ENCODE measurements at places on chromosomes 7 and 10.

DNA sequence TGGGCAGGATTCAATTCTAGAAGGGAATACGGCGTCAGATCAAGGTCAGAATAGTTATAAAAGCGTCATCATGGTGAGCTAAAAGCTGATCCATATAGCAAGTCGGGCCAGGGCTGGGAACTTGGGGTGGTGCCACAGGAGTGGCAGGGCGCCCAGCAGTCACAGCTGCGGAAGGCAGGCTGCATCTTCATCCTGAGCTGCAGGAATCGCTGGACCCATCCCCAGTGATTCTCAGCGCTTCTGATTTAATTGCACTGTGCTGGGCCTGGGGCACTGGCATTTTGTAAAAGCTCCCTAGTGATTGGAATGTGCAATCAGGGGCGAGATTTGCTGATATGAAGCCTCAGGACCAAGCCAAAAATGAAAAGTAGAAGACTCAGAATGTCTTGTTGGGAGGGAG lies 135.3 kb downstream of the CTTNBP2 start:
- no peaks in the 10 kb centered on the region for H3K27me3 ChIP-seq
- no peak overlapping the region for H3K4me3 ChIP-seq
- H3K27ac ChIP-seq: no peak overlapping the region
- no peak for DNase-seq
- no peaks in the 10 kb centered on the region for H3K36me3 ChIP-seq

DNA sequence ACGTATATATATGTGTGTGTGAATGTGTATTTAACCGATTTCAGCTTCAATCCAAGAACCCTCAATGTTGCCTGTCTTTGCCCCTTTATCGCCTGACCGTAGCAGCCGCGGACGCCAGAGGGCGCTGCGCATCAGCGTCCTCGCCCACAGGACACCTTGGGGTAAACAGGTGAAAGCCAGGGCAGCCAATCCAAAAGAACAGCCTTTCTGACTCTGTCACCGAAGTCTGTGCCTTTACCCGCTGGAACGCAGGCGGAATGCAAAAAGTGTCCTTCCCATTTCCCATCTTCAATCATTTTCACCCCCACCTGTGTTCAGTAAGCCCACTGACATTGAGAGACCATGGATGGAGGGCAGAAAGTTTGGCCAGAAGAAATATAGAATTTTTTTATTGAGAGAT lies 3.6 kb downstream of the NXPH1 start:
- no peak for DNase-seq
- H3K27me3 ChIP-seq: peaks cover 2% of the 10 kb centered on the region
- H3K36me3 ChIP-seq: no peaks in the 10 kb centered on the region
- H3K4me1 ChIP-seq: no peaks in the 10 kb centered on the region

DNA sequence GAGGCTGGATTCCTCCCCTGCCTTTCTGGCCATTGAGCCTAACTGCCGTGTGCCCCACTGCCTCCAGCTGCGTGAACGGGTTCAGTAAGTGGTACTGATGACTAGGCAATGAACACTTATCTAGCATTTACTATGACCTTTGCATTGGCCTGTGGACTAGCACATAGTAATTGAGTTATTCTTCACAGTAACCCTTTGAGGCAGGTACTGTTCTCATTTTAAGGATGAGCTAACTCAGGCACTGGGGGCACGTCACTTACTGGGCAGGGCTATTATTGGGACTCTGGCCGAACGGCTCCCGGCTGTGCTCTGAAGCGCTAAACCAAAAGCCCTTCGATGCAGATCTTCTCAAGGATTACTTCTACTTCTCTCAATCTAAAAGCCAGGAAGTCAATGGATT lies 38.3 kb downstream of the WIPF3 start:
- H3K4me3 ChIP-seq: no peak overlapping the region
- no peak for DNase-seq
- no peaks in the 10 kb centered on the region for H3K4me1 ChIP-seq
- H3K27ac ChIP-seq: no peak overlapping the region
- no peaks in the 10 kb centered on the region for H3K36me3 ChIP-seq

DNA sequence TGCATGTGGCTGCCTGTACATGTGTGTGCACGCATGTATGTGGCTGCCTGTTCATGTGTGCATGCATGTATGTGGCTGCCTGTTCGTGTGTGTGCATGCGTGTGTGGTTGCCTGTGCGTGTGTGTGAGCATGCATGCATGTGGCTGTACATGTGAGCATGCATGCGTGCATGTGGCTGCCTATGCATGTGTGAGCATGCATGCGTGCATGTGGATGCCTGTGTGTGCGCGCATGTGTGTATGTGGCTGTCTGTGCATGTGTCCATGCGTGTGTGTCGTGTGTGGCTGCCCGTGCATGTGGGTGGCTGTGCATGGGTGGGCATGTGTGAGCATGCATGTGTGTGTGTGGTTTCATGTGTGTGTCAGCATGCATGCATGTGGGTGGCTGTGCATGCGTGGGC lies 218.3 kb downstream of the ELFN1 start:
- H3K36me3 ChIP-seq: no peaks in the 10 kb centered on the region
- H3K4me1 ChIP-seq: no peaks in the 10 kb centered on the region
- H3K4me3 ChIP-seq: no peak overlapping the region
- DNase-seq: no peak
- H3K27ac ChIP-seq: no peak overlapping the region

GRCh38 chr10:31926765-31927564 lies 1.7 kb downstream of the ARHGAP12 start:
- peak overlapping the region; percentile 79 for H3K4me3 ChIP-seq
- no peaks in the 10 kb centered on the region for H3K27me3 ChIP-seq
- H3K36me3 ChIP-seq: no peaks in the 10 kb centered on the region

- H3K4me1 ChIP-seq: peaks cover 4% of the 10 kb centered on the region
- no peak for DNase-seq
- peak overlapping the region; percentile 96 for H3K27ac ChIP-seq
- H3K27me3 ChIP-seq: no peaks in the 10 kb centered on the region
Observed at GRCh38 chr10:97333601-97334369, 744 bp downstream of the FRAT2 start.

GRCh38 chr10:10092581-10092980 lies 925.1 kb upstream of the CELF2 start:
- no peaks in the 10 kb centered on the region for H3K27me3 ChIP-seq
- no peak for DNase-seq
- no peak overlapping the region for H3K27ac ChIP-seq
- no peak overlapping the region for H3K4me3 ChIP-seq
- no peaks in the 10 kb centered on the region for H3K4me1 ChIP-seq
- H3K36me3 ChIP-seq: no peaks in the 10 kb centered on the region

GRCh38 chr10:99041468-99041867 lies 194.2 kb downstream of the HPSE2 start:
- H3K4me3 ChIP-seq: no peak overlapping the region
- no peaks in the 10 kb centered on the region for H3K27me3 ChIP-seq
- DNase-seq: no peak
- no peaks in the 10 kb centered on the region for H3K36me3 ChIP-seq

DNA sequence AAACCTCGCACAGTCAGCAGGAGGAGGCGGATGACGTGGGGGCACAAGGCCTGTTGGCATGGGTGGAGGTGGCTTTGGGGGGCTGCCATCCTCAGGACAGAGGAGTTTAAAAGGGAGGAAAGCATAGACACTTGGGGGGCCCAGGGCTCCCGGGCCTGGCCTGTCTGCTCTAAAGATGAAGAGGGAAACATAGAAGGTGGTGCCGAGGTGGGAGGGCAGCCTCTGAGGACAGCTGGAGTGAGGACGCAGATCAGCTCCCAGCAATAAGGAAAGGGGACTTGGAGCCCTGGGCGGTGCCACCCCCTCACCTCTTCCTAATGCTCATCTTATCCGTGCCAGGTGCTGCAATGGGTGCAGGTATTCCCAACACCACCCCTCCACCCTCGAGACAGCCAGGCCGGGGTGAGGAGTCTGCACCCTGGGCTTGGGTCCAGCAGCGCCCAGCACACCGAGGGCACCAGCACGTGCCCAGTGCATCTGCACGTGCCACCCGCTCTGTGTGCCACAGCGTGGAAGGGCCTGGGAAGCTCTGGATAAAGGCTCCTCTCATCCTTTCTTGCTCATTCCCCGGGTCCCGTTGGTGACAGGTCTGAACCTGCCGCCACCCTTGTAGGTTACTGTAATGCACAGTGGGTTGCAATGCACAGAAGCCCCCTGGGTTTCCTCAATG lies 566.0 kb upstream of the FOXK1 start:
- no peaks in the 10 kb centered on the region for H3K36me3 ChIP-seq
- no peaks in the 10 kb centered on the region for H3K27me3 ChIP-seq

DNA sequence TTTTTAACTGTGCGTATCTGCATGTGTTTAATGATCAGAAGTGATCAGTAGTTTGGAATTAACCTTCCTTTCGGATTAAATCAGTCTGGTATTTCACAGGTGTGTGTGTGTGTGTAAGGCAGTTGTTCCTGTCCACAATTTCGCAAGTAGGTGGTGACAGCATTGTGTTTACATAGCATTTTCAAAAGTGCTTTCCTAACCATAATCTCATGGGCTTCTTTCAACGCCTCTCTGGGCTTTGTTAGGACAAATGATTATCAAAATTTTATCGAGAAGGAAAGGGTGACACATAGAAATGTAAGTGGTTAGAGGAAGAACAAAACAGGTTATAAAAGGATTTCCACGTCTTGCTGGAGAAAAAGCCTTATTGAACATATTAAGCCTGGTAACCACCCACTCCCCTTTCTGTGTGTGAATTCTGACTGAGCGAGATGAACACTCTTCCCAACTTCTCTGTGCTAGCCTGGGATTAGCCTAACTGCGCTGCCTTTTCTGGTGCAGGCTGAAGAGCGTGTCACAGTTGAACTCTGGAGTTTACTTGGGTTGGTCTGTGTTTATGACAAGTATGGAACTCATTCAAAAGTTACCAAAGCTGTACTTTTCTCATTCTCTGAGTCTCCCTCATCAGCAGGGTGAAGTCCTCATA lies 292.3 kb upstream of the PITRM1 start:
- H3K27ac ChIP-seq: peak overlapping the region; percentile 91
- no peaks in the 10 kb centered on the region for H3K27me3 ChIP-seq
- no peak overlapping the region for H3K4me3 ChIP-seq
- H3K4me1 ChIP-seq: peaks cover 7% of the 10 kb centered on the region

DNA sequence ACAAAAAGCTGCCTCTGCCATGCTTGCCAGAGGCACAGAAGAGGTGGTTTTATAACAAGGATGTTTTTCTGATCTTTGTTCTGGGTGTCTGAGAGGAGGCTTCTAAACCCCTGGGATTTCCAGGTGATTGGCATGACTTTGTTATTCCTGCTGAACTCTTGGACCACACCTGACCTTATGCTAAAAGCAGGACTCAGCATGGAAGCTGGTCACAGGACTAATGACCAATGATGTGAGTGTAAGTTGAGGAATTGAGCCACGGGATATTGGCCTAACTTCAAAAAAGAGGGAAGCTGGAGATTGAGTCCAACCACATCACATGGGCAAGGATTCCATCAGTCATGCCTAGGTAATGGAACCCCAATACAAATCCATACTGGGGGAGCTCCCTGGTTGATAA lies 437.9 kb downstream of the POM121L12 start:
- no peak for DNase-seq
- no peaks in the 10 kb centered on the region for H3K4me1 ChIP-seq
- H3K36me3 ChIP-seq: no peaks in the 10 kb centered on the region
- no peak overlapping the region for H3K4me3 ChIP-seq
